ENCODE measurements at places on chromosomes 12 and 14. TPM values are rescaled to one million over a fixed set of nuclear protein-coding genes. Genes with fewer than 3 reads are reported as not detected.

The OTUB2 gene
- polyA plus RNA-seq: 4.2 TPM

The RXYLT1 gene
- polyA plus RNA-seq: 31.3 TPM

The PLD4 gene
- 3.4 TPM for polyA plus RNA-seq

The SLC4A8 gene
- polyA plus RNA-seq: 2.9 TPM

The TMEM179 gene
- 1.8 TPM for polyA plus RNA-seq

The CLEC1A gene
- 2.7 TPM for polyA plus RNA-seq

The FITM1 gene
- polyA plus RNA-seq: 1.1 TPM

The C12orf60 gene
- polyA plus RNA-seq: 3.9 TPM

The C14orf132 gene
- 40.7 TPM for polyA plus RNA-seq

The CCDC175 gene
- 0.81 TPM for polyA plus RNA-seq

The WDHD1 gene
- polyA plus RNA-seq: 19.7 TPM

The KRT7 gene
- polyA plus RNA-seq: 61.8 TPM

DNA sequence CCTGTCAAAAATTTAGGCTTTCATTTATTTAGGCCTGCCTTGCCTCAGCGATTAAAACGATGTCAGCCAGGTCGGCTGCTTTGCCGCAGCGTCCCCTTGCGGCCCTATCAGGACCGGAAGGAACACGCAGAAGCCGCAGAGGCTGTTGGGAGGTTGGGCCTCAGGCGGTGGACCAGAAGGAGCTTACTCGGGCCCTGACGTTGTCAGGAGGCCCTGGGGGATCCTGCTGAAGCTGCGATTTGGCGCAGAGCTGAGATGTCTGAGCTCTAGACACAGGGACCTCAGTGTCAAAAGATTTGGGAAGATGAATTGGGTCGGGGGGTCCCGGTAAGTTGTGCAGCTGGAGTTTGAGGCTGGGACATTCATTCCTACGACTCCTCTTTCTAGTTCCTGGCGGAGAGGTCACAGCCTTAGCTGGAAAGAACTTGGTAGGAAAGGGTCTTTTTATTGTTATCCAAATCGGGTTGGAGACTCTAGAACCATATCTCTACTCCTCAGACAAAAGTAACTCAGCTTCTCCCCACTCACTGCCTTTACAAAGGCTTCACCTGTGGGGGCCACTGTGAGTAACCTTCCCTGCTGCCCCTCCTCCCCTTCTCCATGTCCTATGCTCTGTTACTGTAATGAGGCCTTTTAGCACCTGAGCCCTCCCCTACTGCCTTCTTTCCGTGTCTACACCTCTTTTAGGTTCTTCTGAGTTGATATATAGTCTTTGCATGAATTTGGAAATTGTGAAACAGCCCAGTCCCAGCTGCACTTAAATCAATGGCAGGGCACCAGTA, 6.6 kb upstream of the ABCD2 start:
- no peak for DNase-seq

DNA sequence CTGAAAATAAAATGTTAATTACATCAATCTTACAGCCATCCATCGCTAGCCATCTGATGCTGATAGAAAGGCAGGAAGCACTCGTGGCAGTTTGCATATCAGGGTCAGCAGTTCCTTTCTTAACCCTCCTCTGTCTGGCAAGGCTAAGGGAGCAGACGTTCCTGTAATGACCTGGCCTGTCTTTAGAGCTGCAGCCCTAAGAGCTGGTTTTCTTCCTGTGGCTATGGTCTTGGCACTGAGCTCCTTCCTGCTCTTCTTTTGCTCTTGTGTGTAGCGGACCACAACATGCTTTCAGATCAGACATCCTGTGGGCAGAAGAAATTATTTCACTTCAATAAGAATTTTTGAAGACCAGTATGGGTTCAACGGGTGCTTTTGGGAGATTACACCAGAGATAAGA, 170.4 kb downstream of the DAD1 start:
- no peak for DNase-seq

DNA sequence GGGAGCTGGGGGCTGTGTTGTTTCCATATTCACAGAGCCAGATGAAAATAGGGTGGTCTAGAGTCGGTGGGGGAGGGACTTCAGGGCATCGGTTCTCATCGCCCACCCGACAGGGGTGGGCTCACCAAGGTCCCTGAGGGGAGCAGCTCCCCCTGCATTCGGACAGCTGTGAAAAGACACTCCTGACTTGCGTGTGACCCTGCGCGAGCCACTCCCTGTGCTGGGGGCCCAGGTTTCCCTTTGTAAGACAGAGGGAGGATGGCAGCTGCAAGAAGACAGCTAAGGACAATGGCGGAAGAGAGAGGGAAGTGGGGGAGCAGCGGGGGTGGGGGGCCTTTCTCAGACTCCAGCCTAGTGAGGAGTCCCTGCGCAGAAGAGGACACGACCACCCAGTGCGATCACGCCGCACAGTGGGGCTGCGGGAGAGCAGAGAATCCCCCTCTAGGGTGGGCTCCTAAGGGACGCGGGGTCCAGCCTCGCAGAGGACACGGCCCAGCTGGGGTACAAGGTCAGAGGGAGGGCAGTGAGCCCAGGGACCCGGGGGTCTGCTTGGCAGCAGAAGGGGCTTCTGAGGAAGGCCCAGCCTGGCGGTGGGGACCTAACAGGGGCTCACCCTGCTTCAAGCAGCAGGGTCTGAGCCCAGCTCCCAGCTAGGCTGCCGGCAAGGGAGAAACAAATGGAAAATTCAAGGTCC, 326.9 kb upstream of the DIO3 start:
- no peak for DNase-seq

GRCh38 chr12:128914908-128915563, 61.8 kb downstream of the GLT1D1 start:
- no peak for DNase-seq

GRCh38 chr14:33901426-33902155, 49.3 kb downstream of the EGLN3 start:
- DNase-seq: no peak

DNA sequence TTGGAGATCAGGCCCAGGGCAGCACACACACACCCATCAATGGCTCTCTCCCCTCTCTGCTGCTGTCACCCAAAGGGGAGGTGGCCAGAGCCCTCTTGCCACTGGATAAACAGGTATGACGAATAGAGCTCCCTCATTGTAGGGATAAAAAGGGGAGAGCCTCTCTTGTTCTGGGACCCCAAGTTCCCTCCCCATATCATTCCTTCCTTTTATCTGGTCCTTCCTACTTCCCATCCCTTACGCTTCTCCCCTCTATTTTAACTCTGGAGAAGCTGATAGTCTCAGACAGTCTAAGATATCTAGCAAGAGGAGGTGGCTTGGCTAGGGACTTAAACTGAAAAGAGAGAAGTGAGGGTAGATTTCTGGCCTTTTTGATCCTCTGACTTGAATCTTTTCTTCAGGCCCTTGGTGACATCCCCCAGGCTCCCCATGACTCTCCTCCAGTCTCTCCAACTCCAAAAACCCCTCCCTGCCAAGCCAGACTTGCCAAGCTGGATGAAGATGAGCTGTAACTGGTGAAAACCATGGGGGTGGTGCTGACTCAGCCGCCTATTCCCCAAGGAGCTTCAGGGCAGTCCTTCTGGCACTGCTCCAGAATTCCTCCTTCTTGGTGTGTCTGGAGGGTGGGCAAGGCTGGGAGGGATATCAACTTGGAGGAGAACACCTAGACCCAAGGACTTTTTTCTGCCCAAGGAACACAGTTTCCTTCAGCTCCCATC, 5.3 kb downstream of the ARHGEF25 start:
- DNase-seq: no peak

GRCh38 chr14:38255408-38255672, 553 bp downstream of the CLEC14A start:
- no peak for DNase-seq

GRCh38 chr14:32693114-32693513, 245.6 kb upstream of the NPAS3 start:
- DNase-seq: no peak

GRCh38 chr14:53491256-53491883, 338.2 kb upstream of the DDHD1 start:
- no peak for DNase-seq

DNA sequence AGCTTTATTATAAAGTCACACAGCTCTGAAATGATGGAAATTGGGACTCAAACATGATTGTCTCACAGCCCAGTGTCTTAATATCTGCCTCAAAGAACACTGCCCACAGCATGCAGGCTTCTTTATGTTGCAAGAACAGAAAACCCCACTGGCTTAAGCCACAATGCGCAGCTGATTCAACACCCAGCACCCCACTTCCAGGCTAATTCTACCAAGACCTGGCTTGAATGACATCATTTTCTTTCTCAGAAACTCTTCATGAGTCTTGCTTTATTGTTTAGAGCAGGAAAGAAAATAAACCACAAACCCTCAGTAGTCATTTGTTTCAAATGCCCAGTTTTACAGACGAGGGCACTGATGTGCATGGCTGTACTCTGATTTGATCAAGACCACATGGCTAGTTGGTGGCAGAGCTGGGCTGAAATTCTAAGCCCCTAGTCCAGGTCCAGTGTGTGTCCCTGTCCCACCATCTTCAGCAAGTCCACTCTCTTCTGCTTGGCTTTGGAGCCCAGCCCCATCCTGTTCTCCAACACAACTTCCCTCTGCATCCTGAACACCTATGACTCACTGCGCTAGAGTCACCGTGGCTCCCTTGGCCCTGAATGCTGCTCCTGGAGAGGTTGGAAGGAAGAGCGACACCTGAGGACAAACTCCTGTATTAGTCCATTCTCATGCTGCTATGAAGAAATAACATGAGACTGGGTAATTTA, 50.3 kb upstream of the SRSF5 start:
- DNase-seq: no peak

- peak; percentile 41 for DNase-seq
Observed at GRCh38 chr14:75068294-75069120, 934 bp upstream of the ZC2HC1C start.

DNA sequence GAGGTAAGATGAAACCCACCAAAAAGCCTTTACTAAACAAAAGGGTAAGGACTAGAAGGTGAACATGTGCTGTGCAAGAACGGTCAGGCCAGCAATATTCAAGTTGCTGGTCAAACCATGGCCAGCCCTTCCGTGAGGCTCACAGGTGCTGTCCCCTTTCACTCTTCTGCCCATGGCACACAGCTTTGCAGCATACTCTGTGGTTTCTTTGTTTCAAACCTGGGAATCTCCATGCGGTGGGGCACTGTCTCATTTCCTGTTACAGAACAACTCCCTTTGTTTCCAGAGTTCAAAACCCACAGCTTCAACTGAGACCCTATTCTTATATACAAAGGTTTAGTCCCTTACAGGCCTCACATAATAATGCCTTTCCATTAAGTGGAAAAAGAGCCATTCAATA, 1.7 kb upstream of the OVCH1 start:
- DNase-seq: no peak

DNA sequence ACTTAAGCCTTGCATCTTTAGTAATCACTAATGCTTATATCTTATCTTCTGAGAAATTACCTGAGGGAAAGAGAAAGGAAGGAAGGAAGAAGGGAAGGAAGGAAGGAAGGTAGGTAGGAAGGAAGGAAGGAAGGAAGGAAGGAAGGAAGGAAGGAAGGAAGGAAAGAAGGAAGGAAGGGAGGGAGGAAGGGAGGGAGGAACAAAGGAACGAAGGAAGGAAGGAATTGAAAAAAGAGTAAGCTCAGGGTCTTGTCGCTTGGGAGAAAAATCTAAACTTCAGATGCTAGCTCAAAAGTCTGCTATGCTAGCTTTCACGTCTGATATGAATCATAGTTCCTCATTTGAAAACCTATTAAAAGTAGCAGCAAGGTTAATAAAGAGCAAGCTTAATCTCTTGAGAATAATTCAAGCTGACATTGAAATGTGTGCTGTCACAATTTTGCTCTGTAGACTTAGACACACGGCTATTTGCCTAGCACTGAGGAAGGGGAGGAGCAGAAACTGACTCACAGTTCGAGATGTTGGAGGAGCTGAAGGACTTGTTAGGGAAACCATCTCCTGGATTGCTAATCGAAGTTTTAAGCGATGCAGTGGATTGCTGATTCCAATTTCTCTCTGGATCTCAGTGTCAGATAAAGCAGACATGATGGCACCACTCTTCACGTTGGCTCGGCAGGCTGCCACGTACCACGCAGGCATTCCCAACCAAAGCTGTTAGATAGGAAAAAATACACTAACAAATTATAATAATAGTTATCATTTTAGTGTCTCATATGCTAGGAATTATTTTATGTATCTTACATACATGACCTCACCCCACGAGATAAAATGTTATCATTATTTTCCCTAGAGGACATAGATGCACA, 216.7 kb downstream of the ACSS3 start:
- no peak for DNase-seq

GRCh38 chr14:102029956-102030355, 56.9 kb downstream of the HSP90AA1 start:
- no peak for DNase-seq

DNA sequence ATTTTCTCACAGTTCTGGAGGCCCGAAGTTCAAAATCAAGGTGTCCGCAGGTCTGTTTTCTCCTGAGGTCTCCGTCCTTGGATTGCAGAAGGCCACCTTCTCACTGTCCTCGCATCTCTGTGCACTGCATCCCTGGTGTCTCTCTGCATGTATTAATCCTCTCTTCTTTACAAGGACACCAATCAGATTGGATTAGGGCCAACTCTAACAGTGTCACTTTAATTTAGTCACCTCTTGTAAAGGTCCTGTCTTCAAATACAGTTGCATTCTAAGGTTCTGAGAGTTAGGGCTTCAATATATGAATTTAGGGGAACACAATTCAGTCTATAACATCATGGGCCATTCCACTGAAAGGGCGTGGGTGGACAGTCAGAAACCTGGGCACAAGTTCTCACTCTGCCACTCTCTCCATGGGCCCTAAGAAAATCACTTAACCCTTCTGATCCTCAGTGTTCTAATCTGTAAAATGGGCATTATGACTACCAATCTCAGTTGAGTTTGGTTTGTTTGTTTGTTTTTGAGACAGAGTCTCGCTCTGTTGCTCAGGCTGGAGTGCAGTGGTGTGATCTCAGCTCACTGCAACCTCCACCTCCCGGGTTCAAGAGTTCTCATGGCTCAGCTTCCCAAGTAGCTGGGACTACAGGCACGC, 41.6 kb upstream of the FGD4 start:
- no peak for DNase-seq
